Chondrocyte (in vitro differentiated cells): ENCODE measurements at places on chromosomes 7 and 10. TPM values are rescaled to one million over a fixed set of nuclear protein-coding genes. Genes with fewer than 3 reads are reported as not detected.

SH2D4B gene
- 0.07 TPM in 1 of 3 replicates, not detected in the others for total RNA-seq

DENND2A gene
- total RNA-seq = 6.5 to 16.3 TPM (median 16.0 TPM) in 3 replicates

FIS1 gene
- 110 to 133 TPM (median 118 TPM) in 3 replicates for total RNA-seq

GPR26 gene
- not detected in 3 replicates for total RNA-seq

MMP21 gene
- not detected in 3 replicates for total RNA-seq

SDK1 gene
- total RNA-seq = 9.5 to 12.2 TPM (median 10.9 TPM) in 3 replicates

PRLHR gene
- total RNA-seq = not detected in 3 replicates

PODXL gene
- 11.9 to 14.5 TPM (median 14.0 TPM) in 3 replicates for total RNA-seq

LIPJ gene
- not detected in 3 replicates for total RNA-seq

OR2A42 gene
- total RNA-seq = 0.12 to 0.31 TPM in 2 of 3 replicates, not detected in the other

SPDYE16 gene
- total RNA-seq = 0.36 TPM in 1 of 3 replicates, not detected in the others

GPR158 gene
- total RNA-seq = 0.08 to 0.39 TPM (median 0.10 TPM) in 3 replicates

CHST15 gene
- 26.1 to 43.8 TPM (median 42.8 TPM) in 3 replicates for total RNA-seq

GPC2 gene
- total RNA-seq = 6.2 to 7.3 TPM (median 6.7 TPM) in 3 replicates

UCMA gene
- total RNA-seq = not detected in 3 replicates

PNLIPRP3 gene
- not detected in 3 replicates for total RNA-seq

DGKI gene
- total RNA-seq = 15.3 to 52.4 TPM (median 17.0 TPM) in 3 replicates

SPRN gene
- total RNA-seq = 2.4 to 7.3 TPM (median 6.5 TPM) in 3 replicates

IRF5 gene
- total RNA-seq = 0.26 to 0.53 TPM (median 0.37 TPM) in 3 replicates

LRRTM3 gene
- total RNA-seq = 0.15 TPM in 1 of 3 replicates, not detected in the others

ASB10 gene
- not detected in 3 replicates for total RNA-seq

ENTPD7 gene
- 28.8 to 32.3 TPM (median 29.5 TPM) in 3 replicates for total RNA-seq

SFMBT2 gene
- 1.8 to 2.0 TPM (median 1.9 TPM) in 3 replicates for total RNA-seq

TFR2 gene
- 0.87 to 2.1 TPM (median 1.8 TPM) in 3 replicates for total RNA-seq

ACTR3C gene
- 0.25 to 0.85 TPM in 2 of 3 replicates, not detected in the other for total RNA-seq

TMEM130 gene
- 19.3 to 19.7 TPM (median 19.3 TPM) in 3 replicates for total RNA-seq

TBX20 gene
- not detected in 3 replicates for total RNA-seq

ANKRD61 gene
- total RNA-seq = not detected in 3 replicates

PRSS1 gene
- total RNA-seq = not detected in 3 replicates

UPK3BL2 gene
- total RNA-seq = 3.3 to 4.0 TPM (median 3.3 TPM) in 3 replicates

ST7 gene
- 64.8 to 76.4 TPM (median 69.7 TPM) in 3 replicates for total RNA-seq

NME8 gene
- not detected in 3 replicates for total RNA-seq

SERPINE1 gene
- total RNA-seq = 794 to 1,203 TPM (median 1,180 TPM) in 3 replicates

PCLO gene
- total RNA-seq = 1.3 to 2.2 TPM (median 1.5 TPM) in 3 replicates

SFRP5 gene
- total RNA-seq = 0.31 to 0.80 TPM (median 0.35 TPM) in 3 replicates

GRID2IP gene
- total RNA-seq = 0.15 to 0.20 TPM in 2 of 3 replicates, not detected in the other

CNPY1 gene
- total RNA-seq = not detected in 3 replicates

ACSM6 gene
- total RNA-seq = not detected in 3 replicates

ATP5F1C gene
- 136 to 157 TPM (median 136 TPM) in 3 replicates for total RNA-seq

FKBP6 gene
- total RNA-seq = not detected in 3 replicates

PSD gene
- total RNA-seq = 3.0 to 4.0 TPM (median 4.0 TPM) in 3 replicates

SLC25A13 gene
- total RNA-seq = 25.6 to 33.8 TPM (median 26.6 TPM) in 3 replicates

DRGX gene
- total RNA-seq = not detected in 3 replicates
